ENCODE measurements at places on chromosomes 12 and 14.

DNA sequence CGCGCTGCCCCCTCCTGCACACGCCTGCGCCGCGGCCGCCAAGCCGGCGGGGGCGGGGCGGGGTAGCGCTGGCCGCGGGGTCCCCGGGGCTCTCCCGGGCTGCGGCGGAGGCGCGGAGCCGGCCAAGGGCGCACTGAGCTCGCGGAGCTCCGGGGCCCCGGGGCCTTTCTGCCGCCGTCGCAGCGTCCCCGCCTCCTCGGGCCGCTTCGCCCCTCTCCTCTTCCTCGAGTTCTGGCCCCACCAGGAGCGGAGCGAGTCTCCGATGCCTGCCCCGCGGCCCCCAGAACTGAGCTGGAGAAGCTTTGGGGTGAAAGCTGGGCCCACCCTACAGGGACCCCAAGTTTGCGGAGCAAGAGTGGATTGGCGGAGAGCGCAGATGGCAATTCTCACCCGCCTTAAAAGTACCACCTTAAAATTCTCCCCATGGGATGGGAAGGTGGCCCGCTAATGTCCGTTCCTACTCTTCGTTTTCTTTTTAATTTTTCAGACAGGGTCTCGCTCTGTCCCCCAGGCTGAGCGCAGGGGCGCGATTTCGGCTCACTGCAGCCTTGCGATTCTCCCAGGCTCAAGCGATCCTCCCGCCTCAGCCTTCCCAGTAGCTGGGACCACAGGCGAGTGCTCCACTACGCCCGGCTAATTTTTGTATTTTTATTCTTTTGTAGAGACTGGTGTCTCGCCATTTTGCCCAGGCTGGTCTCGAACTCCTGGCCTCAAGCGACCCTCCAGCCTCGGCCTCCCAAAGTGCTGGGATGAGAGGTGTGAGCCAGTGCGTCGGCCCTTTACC is 129.6 kb downstream of the NDUFA12 start:
- DNase-seq, result peak; percentile 64

- no peak for DNase-seq
Measured at GRCh38 chr12:3523728-3524127, 32.7 kb downstream of the PRMT8 start.

DNA sequence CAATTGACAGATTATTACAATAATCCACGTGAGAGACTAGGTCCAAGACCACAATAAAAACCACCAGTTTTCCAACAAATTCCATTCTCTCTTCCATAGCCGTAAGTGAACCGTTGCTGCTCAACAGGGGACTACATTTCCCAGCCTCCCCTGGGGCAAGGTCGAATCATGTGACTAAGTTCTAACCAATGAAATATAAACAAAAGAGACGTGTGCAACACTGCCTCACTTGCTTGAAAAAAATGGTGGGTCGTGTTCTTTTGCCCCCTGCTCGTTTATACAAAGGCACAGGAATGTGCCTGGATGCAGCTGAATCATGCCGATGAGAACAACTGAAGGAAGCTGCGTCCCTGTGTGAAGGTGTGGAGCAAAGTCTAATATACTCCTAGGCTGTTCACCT is 51.1 kb downstream of the HSPB8 start:
- peak; percentile 78 for DNase-seq

DNA sequence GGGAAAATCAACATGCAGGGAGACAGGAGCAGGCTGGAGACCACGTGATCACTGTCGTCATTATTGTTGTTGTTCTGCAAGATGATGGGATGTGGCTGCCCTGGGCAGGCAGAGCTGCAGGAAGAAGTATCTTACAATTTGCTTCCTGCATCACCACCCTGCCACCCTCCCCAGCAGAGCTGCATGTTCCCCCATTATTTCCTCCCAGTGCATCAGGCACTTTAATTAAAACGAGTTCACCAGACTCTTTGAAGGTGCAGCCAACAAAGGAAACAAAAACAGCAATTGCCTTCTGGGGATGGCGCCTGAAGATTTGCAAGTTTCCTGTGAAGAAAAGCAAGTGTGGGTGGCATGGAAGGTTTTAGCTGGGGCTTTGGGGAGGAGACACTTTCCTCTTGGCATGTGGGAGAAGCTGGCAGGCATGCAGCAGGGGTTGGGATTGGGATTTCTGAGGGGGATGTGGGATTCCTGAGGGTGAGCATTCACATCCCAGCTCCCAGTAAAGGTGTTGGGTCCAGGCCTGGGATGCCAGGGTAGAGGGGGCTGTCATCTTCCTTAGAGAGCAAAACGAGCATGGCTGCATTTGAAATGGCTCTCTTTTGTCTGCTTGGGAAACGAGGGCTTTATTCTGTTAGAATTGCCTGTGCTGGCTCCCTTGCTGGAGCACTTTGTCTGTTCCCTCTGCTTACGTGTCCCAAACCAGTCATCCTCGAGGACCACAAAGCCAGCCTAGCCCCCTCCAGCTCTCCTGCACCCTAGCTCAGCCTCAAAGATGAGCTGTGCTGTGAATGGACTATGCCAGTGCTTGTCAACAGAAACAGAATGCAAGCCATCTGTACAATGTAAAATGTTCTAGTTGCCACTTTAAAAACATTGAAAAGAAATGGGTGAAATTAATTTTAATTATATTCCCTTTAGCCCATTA is 11.5 kb upstream of the C14orf132 start:
- DNase-seq, result peak; percentile 23

GRCh38 chr12:98594050-98594835 is 757 bp downstream of the SLC25A3 start:
- peak; percentile 67 for DNase-seq

GRCh38 chr14:95619785-95620417 is 66.3 kb upstream of the TCL1B start:
- DNase-seq, result peak; percentile 70

DNA sequence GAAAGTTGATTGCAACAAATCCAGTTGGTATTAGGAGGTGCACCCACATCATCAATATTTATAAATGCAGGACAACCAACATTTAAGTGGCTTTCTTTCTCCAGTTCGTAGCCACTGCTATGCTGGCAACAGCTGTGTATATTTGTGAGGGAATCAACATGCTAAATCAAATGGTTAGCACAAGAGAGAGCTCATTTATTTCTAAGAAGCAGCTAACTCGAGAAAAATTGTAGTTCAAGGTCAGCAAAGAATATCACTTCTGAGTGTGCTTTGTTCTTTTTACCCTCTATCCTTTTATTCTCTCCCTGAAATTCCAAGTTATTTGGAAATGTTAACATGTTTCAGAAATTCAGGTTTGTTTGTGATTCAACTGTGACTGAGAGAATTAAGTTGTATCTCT is 137.3 kb downstream of the NAV3 start:
- no peak for DNase-seq

GRCh38 chr12:59186451-59186850 is 266.1 kb upstream of the LRIG3 start:
- DNase-seq, result peak; percentile 44

DNA sequence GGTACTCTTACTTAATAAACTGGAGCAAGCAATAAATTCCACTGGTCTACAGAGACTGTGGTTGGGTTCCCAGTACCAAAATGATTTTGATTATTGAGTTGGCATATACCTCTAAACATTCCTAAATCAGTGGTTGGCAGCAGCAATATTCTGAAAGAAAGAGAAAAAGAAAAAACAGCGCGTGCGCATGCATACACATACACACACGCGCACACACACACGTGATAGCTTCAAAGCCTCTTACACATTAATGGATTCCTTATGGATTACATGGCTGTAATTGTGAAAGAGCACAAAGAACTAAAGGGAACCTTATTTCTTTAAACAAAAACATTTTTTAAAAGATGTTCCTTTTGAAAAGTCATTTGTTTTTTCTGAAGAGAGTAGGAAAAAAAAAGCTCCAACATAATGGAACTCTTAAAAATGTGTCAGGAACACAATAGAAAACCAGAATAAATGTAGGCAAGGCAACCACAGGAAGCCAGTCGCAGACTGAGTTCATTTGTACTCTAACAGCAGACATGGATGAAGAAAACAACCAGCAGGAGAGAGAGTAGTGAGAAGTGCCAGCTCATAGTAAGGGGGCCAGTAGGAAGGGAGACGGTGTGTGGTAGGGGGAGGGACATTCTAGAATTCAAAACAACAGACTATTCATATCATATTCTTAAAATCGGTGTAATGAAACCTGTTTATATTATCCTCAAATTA is 80.0 kb downstream of the DRAM1 start:
- no peak for DNase-seq

GRCh38 chr14:94392510-94392935 is 4.1 kb upstream of the SERPINA1 start:
- DNase-seq, result no peak

- no peak for DNase-seq
Measured at GRCh38 chr14:39665075-39665475, 232.8 kb upstream of the FBXO33 start.

DNA sequence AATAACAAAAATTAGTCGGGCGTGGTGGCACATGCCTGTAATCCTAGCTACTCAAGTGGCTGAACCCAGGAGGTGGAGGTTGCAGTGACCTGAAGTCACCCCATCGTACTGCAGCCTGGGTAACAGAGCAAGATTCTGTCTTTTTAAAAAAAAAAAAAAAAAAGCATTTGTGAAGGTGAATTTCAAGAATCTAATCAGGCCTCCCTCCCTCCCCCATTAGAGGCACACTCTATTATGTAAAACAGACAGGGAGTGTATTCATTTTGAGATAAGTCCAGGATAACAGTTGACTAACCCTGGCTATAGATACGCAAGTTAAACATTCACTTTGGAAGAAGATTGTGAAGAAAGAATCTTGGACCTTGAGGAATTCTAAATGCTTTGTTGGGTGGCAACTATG is 2.9 kb downstream of the RESF1 start:
- DNase-seq, result no peak
